ENCODE measurements at places on chromosomes 16 and 17. TPM values are rescaled to one million over a fixed set of nuclear protein-coding genes. Genes with fewer than 3 reads are reported as not detected.

Gene PABPN1L
- not detected for total RNA-seq

DNA sequence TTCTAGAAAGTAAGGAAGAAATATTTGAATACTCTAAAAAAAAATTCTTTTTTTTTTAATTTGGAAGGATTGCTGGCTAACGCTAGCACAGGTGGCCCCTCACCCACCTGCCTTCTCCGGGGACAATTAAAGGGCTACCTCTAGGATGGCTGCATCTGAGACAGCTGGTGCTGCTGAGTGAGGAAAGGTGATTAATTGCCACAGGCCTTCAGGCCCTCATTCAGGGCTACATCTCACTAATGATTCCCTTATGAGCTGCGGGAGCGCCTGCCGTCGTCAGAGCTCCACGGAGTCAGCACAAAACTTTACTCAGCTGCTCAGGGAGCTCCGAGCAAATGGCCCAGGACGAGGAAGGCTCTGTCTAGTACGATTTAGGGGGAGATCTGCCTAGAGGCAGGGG lies 27.0 kb upstream of the AKTIP start:
- no peak overlapping the region for H3K27ac ChIP-seq
- no peaks in the 10 kb centered on the region for H3K4me1 ChIP-seq
- H3K27me3 ChIP-seq = no peaks in the 10 kb centered on the region

DNA sequence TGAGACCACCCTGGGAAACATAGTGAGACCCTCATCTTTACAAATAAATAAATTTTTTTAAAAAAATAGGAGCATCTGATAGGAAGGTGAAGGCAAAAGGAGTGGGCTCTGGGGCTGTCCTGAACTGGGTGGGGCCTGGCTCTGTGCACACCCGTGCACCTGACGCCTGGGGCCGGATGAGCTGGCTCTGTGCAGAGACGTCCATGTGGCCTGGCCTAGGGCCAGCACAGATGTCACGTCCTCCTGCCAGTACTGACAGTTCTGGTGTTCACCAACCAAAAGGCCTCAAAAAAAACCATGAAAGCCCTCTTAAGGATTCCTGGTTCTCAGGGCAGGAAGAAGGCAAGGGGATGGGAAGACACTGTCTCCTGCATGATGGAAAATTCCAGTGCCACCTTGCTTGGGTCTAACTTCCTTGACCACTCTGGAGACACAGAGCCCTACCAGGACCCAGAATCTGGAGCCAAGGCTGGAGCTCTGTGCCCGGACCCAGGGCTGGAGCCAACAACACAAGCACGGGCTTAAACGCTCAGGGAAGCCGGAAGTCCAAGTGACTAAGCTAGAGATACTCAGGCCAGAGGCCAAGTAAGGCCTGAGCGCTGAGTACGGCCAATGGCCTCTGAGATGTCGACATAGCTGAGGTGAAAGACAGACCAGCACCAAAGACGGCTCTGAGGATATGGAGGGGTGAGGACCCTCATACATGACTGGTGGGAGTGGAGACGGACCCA lies 32.9 kb downstream of the COPRS start:
- no peak for DNase-seq
- no peak overlapping the region for H3K4me3 ChIP-seq
- H3K36me3 ChIP-seq = no peaks in the 10 kb centered on the region
- no peaks in the 10 kb centered on the region for H3K4me1 ChIP-seq
- no peaks in the 10 kb centered on the region for H3K27me3 ChIP-seq

Gene LRRC75A
- 16.7 TPM for total RNA-seq

Gene RDM1
- total RNA-seq = not detected

- peaks cover 9% of the 10 kb centered on the region for H3K4me1 ChIP-seq
- DNase-seq = no peak
- no peak overlapping the region for H3K27ac ChIP-seq
- no peaks in the 10 kb centered on the region for H3K36me3 ChIP-seq
- H3K27me3 ChIP-seq = no peaks in the 10 kb centered on the region
These were observed 5.0 kb downstream of the PAM16 start for GRCh38 chr16:4345836-4346781.

DNA sequence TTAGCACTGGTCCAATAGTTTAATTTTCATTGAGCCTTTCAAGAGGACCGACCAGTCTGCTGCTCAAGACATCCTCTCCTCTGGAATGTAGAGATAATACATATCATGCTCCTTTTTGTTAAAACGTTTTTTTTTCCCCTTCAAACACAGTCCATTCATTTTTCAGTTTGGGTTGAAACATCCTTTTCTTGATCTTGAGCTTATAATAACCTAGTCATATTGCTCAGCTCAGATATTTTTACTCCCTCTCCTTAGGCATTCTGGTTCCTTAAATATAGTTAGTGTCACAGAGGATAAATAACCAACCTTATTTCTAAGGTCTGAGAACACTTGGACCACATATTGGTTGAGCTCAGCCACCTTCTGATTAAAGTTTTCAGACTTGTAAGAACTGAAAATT lies 12.8 kb downstream of the ANKRD40CL start:
- no peak overlapping the region for H3K4me3 ChIP-seq
- no peak overlapping the region for H3K27ac ChIP-seq
- no peaks in the 10 kb centered on the region for H3K4me1 ChIP-seq
- DNase-seq = no peak
- H3K36me3 ChIP-seq = peaks cover 46% of the 10 kb centered on the region
- H3K27me3 ChIP-seq = no peaks in the 10 kb centered on the region
